ENCODE measurements at places on chromosomes 11 and 22.

DNA sequence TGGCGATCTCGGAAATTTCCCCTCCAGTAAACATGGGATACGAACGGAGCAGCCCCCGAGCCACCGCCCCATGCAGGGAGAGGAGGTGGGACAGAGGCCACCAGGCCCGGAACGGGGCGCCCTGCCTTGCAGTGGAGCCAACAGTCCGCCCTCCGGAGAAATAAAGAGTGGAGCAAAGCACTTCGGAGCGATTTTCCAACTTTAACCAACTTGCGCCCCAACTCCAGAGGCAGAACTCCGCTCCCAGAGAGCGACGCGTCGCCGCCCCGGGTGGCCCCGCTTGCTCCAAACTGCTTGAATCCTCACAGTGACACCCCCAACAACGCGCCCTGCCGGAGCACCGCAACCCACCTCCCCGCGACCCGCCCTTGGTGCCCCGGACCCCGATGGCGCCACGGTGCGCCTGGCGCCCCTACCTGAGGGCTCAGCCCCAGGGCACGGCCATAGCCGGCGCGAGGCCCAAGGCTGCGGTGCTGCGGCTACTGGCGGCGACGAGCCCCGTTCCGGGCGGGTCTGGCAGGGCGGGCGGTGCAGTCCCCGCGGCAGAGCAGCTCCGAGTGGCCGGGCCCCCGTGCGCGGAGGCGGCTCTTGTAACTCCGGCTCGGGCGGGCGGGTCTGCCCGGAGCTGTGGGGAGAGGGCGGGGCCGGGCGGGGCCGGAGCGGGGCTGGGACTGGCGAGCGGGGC lies at the start of gene AHNAK:
AHNAK (minus strand) TSS at position 563 of the 685 bp plus-strand sequence. CDS start 10,708 bp downstream, outside the sequence.
- DNase-seq, result no peak

GRCh38 chr22:27726686-27727449 lies 74.7 kb downstream of the MN1 start:
- DNase-seq, result peak; percentile 74

- DNase-seq, result peak; percentile 80
Observed at GRCh38 chr11:117946842-117947526, 17.8 kb upstream of the TMPRSS13 start.

GRCh38 chr11:5689551-5689983 lies at the start of gene TRIM22:
Gene TRIM22, plus strand, starts transcription at chr11:5689790. Its CDS starts 6,443 bp downstream, at chr11:5696233.
- peak; percentile 27 for DNase-seq

DNA sequence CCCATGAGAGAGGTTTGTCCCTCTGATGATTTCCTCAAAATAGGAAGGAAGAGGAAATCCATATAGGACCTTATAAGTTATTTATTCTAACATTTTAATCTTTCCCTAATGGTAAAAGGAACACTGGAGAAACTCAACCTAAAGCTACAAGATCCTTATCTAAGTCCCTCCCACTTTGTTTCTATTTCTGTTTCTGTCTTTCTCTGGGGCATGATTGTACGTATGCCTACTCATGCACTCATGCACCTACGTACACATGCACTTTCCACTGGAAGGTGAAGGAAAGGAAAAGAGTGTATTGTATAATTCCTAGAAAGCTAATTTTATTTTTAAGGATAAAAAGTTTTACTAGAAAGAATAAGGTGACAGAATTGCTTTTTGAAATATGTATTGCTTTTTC lies 125.0 kb downstream of the RAB38 start:
- DNase-seq, result no peak

DNA sequence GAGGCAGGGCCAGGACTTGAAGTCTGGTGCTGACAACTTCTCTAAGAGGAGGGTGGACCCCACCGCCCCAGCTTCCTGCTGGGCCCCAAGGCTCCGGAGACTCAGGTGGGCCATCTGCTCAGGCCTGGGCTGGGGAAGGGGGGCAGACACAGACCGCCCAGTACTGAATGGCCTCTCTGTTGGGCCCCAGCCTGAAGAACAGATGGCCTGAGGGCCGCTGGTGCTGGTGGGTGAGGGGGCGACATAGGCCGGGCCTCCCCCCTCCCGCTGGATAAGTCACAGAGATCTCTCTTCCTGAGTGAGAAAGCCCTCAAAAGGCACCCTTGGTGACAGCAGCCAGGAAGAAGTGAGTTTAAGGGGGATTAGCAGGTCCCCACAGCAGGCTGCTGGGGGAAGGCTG lies 12.5 kb upstream of the TP53I11 start:
- no peak for DNase-seq

- no peak for DNase-seq
Observed at GRCh38 chr11:79208126-79208525, 232.7 kb downstream of the TENM4 start.

- DNase-seq, result peak; percentile 52
Observed at GRCh38 chr11:3984896-3985295, 109.7 kb upstream of the RRM1 start.

- DNase-seq, result no peak
Observed at GRCh38 chr11:7512525-7513233, 1.1 kb upstream of the PPFIBP2 start.

- DNase-seq, result no peak
Observed at GRCh38 chr22:49569286-49570031, 258.2 kb downstream of the BRD1 start.
